ENCODE measurements at places on chromosomes 4 and X.

DNA sequence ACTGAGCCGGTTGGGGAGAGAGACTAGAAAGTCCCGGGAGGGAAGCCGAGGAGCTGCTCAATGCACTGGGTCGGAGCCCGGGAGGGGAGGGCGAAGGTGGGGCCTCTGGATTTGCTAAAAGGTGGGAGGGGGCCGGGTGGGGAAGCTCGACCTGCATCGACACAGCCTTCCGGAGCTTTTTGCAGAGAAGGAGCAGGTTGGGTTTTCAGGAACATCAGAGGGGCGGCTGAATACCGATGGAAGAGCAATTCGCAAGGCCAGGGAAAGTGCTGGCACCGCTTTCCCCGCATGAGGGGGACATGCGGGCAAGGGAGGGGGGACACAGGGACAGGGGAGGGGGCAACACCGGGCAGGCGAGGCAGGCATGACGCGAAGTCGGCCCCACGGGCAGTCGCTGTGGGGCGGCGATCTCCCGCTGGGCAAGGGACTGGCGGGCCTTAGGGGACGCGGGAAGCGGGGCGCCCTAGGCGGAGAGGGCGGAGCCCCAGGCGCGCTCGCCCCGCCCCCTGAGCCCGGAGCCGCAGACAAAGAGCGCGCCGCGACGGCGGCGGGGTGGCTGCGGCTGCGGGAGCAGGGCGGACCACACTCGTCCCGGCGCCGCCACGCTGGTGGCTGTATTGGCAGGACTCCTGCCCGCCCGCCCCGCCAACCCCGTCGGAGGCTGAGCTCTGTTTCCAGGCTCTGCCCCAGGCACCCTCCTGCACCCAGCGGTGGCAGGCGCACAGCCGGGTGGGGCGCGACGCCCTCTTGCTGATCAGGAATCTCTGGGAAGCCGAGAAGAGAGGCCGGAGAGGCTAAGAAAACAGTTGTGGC lies 11.6 kb downstream of the PDZD4 start:
- DNase-seq, result peak; percentile 57

- no peak for DNase-seq
Observed at GRCh38 chrX:130395341-130395740, 6.4 kb upstream of the RBMX2 start.

DNA sequence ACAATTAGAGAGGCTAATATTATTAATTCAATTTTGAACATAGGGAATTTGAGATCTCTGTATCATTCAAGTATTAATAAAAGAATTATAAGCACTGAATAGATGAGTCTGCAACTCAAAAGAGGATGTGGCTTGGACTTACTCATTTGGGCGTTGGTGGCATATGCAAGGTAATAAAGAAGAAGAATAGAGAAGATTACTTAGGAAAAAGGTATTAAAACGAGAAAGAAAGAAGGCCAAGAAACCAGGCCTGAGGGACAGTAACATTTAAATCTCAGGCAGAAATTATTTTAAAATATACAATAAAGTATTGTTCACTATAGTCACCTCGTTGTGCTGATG lies 383.0 kb upstream of the INTU start:
- DNase-seq, result no peak

DNA sequence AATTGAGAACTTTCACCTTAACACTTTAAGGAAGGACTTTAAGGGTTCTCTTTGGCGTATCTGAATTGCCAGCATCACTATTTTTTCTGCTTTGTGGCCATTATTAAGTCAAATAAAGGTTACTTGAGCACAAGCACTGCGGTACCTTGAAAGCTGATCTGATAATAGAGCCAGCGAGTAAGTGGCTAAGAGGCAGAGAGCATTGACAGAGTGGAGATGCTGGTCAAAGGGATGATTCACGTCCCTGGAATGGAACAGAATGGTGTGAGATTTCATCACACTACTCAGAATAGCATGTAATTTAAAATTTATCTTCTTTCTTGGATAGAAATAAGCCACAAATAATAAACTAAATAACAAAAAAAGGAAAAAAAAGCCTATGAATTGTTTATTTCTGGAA lies 57.1 kb upstream of the NPFFR2 start:
- no peak for DNase-seq

All from CD4-positive, alpha-beta T cell treated with Interleukin-17A for 1 hour (primary cell).